EL (cell line): ENCODE measurements at places on chromosomes 13 and 19.

- DNase-seq = peak; percentile 75
Measured at GRCh38 chr13:29589234-29589633, 6.3 kb downstream of the SLC7A1 start.

DNA sequence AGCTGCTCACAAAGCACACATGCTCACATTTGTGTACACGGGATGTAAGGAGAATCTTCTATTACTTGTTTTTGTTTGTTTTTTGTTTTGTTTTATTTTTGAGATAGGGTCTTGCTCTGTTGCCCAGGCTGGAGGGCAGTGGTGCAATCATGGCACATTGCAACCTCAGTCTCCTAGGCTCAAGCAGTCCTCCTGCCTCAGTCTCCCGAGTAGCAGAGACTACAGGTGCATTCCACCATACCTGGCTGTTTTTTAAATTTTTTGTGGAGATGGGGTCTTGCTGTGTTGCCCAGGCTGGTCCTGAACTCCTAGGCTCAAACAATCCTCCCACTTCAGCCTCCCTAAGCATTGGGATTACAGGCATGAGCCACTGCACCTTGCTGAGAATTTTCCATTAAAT lies 41.8 kb downstream of the KCNC3 start:
- no peak for DNase-seq

GRCh38 chr13:67229481-67230403 lies at the start of gene PCDH9:
Gene PCDH9, minus strand, starts transcription at chr13:67230336. Its CDS starts 1,896 bp downstream, at chr13:67228440.
- DNase-seq = peak; percentile 6

DNA sequence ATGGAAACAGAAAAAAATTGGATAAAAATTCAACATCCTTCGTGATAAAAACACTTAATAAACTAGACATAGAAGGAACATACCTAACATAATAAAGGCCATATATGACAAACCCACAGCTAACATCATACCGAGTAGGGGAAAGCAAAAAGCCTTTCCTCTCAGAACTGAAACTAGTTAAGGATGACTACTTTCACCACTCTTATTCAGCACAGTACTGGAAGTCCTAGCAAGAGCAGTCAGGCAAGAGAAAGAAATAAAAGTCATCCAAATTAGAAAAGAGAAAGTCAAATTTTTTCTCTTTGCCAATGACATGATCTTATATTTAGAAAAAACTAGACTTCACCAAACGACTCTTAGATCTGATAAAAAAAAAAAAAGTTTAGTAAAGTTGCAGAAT lies 25.8 kb upstream of the SLC7A9 start:
- DNase-seq = no peak

DNA sequence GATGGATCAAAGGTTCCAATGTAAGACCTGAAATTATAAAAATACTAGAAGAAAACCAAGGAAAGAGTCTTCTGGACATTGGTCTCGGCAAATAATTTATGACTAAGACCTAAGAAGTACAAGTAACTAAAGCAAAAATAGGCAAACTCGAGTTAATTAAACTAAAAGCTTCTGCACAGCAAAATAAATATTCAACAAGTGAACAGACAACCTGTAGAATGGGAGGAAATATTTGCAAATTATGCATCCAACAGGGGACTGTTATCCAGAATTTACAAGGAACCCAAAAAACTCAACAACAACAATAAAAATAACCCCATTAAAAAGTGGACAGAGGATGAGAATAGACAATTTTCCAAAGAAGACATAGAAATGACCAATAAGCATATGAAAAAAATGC lies 9.7 kb upstream of the SLAIN1 start:
- DNase-seq = no peak

GRCh38 chr13:102642475-102642874 lies 45.7 kb downstream of the TPP2 start:
- no peak for DNase-seq

- DNase-seq = no peak
Measured at GRCh38 chr19:38532939-38533338, 84.8 kb downstream of the MAP4K1 start.

DNA sequence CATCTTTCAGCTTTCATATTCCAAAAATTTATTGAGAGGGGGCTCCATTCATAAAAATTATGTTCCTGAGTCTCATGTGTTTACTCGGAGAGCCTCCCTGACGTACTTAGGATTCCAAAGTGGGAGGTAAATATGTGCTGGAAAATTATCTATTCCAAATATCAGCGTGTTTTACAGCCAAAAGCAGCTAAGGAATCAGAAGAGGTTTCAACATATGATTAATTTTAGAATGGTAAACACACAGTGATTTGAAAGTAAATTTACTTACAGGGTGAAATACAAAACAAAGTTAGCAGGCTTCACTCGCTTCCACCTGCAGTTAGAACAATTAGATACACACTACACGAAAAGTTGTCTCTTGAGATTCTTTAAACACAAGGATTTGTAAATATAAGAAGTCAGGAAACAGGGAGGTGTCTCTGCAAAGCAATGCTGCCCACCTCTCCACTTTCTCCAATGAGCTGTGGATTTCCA lies 313.8 kb upstream of the NBEA start:
- DNase-seq = no peak

DNA sequence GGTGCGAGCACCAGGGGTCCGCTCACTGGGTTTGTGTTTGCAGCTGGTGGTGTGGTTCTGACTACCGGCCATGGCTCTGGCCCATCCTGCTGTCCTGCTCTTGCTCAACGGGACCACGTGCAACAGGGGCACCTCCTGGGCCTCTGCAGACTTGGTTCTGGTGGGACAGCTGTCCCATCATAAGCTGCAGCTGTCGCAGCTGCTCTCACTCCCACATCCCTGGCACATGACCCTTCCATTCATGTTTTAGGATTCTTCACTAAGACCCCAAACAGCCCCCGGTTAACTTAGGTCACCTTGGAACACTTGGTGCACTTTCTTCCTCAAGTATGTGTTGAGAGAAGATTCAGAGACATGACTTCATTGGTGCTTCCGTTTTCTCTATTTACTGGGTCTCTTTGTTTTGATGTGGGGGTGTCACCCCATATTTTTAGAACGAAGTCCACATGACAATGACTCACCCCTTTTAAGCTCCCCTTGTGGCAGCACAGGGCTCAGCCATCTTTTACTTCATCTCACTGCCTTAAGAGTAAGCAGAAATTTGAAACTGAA lies 68.4 kb upstream of the ARHGEF7 start:
- DNase-seq = peak; percentile 45

DNA sequence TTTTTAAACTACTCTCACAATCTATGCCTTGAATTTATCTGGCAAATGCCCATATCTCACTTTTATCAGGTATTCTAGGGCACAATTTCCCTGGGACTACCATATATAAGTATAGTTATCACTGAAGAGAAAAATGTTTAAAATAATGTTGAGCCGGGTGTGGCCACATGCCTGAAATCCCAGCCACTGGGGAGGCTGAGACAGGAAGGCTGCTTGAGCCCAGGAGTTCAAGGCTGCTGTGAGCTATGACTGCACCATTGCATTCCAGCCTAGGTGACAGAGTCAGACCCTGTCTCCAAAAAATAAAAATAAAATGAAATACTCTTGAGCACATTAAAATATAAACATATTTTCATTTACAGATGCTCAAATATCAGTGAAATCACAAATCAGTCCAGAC lies 4.1 kb downstream of the KATNAL1 start:
- DNase-seq = peak; percentile 53

- DNase-seq = no peak
Measured at GRCh38 chr13:27236478-27236877, 14.9 kb upstream of the RPL21 start.

GRCh38 chr19:10137751-10138682 lies 18.3 kb upstream of the EIF3G start:
- no peak for DNase-seq

DNA sequence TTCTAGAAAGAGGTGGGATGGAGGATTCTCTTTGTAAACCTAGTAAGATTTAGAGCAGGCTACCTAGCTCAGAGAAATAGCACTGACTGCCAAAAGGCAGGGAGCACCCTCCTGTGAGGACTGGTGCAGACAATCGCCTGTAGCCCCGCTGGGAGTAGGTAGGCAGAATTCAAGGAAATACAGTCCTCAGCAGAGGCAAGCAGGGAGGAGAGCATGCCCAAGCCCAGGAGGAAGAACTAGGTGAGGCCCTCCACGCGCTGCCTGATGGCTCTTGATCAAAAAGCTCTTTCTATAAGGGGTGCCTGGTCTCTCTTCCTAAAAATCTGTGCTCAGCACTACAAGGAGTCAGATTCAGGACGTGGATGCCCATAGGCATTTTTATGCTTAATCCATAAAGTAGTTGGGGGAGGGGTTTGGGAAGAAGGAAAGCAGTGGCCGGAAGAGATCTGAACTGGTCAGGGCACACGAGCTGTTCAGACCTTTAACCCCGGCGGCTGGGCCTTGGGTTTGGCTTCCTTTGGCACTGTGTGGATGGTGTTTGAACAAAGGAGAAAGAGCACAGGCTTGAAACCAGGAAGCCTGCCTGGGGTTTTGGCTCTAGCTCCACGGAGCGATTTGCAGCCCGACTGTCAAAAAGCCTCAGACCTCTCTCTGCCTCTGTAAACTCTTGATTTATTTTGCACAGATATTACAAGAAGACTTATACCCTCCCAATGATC lies 320.6 kb downstream of the FOXO1 start:
- no peak for DNase-seq

DNA sequence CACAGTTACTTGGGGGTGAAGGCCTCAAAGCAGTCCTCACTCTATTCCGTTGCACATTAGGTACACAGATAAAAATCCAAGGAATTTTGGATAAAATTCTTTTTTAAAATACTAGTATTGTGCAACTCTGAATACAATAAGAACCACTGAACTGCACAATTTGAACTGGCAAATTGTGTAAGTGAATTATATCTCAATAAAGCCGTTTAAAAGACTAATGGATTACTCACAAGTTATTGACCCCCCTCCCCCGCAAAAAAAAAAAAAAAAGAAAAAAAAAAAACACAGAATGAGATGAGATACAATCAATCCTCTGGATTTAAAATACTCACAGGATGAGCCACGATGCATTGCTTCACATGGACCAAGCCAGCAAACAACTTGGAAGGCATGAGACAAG lies 86.4 kb downstream of the CRYL1 start:
- DNase-seq = no peak

DNA sequence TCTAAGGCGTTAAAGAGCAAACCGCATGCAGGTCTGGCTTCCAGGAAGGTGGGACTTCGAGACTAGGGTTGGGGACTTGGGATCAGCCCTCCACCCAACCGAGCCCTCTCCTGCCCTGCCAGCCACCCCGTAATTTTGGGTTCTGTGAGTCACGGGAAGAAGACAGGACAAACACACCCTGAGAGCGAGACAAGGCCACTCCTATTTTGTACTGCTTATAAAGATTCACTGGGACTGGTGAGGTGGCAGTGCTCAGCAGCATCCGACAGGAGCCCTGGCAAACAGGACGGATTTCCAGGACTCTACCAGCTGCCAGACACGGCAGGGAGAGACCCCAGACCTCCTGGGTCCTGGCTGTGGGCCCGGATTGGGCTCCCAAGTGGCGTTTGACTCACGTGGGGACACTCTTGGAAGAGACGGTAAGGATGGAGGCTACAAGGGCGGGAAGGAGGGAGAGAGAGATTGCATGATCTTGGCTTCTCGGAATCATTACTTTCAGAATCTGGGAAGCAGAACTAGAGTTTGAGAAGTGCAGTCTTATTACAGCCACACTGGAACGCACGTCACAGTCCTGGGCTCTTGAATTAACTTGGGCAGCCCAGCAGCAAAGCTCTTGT lies at the start of gene C5AR2:
TSS of gene C5AR2 (plus strand) at position 245 of the 617 bp plus-strand sequence. CDS start 8,625 bp downstream, outside the sequence.
- DNase-seq = no peak

DNA sequence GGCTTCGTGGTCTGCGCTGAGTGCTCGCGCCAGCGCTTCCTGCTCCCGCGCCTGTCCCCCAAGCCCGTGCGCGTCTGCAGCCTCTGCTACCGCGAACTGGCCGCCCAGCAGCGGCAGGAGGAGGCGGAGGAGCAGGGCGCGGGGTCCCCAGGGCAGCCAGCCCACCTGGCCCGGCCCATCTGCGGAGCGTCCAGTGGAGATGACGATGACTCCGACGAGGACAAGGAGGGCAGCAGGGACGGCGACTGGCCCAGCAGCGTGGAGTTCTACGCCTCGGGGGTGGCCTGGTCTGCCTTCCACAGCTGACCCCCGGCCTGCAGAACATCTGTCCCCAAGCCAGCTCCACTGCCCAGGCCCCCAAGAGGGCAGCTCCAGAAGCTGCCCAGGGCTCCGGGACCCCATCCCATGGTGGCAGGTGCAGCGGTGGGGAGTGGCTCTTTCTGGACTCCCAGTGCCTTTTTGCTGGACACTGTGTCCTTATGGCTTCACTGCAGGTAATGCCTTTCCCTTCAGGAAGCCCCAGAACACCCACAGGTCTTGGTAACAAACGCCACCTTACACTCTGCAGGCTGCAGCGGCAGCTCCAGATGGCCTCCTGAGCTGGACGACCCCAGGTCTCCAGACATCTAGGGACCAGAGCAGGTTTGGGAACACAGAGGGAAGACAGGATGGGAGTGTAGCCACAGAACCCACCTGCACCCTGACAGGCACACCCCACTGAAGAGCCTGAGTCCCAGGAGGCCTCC lies 9.3 kb downstream of the PLEKHF1 start:
- DNase-seq = no peak

- no peak for DNase-seq
Measured at GRCh38 chr13:43170506-43170905, 147.1 kb downstream of the DNAJC15 start.
